RPMI8226 (cell line): ENCODE measurements at places on chromosomes 2 and 18.
A peak's percentile ranks its signal among the peaks of the same experiment; 100 is the strongest.

GRCh38 chr18:13500869-13501542 is 225.4 kb downstream of the FAM210A start:
- DNase-seq = peak; percentile 59

DNA sequence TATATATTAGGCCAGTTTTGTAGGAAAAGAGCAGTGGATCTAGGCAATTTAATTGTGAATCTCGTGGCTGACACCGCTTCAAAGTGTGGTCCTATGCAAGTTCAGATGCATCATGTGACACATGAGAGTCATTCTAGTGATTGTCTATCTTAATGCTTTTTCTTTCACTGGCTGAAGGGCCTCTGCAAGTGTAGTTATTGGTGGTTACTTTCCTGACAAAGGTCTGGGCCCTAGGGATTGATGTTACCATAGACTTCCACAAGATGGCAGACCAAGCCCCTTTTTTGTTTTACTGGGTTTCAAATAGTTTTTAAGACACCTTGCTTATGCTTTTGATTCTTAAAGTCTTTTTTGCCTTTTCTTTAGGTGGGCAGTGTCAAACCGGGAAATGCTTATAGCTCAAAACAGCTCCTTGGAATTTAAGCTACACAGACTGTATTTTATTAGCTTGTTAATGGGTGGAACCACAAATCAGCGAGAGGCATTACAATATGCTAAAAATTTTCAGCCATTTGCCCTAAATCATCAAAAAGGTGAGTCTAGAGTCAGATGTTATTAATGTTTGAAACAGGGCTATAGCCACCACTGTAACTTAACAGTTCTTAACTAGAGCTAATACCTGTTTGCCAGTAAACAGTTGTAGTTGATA is 25.9 kb downstream of the CD8A start:
- peak; percentile 59 for DNase-seq

DNA sequence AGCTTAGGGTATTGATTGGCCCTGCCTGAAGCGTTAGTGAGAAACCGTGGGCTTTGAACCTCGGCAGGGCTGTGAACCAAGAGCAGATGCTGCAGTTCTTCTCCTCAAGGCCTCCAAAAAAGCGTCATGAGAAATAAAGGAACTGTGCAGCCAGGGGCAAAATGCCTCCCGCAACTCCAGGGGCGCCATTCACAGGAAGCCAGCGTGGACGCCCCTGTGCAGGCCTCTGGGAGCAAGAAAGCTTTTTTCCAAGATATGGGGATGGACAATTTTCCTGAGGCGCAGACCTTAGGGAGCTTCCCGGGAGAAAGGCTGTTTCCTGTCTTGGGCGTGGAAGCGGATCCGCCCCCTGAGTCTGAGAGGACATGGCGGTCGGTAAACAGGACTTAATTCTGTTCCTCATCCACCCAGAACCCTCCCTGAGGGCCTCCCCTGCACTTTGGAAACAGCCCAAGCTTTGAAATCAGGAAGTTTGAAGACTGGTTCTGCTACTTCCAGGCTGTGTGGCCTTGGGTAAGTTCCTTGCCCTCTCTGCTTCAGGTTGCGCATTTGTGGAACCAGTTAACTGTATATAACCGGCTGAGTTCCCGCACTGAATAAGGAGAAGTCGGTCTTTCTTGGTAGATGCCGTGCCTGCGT is 29.6 kb upstream of the CABLES1 start:
- DNase-seq = no peak

DNA sequence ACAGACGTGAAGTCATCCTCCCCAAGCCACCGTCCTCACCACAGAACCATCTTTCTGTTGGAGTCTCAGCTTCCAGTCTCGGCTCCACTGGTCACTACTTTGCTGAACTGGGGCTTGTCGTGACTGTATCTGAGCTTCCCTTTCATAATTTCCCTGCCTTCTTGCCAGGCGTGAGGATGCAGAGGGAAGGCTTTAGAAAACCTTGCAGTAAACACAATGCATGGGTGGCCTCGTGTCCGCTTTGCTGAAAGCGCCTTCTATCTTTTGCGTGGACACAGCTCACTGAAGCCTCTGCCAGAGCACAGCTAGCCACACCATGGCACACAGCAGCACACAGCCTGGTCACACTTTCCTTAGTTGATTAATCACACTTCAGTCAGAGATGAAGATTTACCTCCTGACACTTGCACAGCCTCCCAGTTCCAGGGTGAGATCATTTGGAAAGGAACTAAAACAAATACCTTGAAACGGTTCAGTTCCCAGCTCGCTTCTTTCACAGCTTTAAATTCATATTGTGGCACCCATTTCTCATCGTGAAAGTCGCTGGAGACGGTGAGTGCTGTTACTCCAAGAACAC is 2.8 kb upstream of the GPR45 start:
- no peak for DNase-seq

DNA sequence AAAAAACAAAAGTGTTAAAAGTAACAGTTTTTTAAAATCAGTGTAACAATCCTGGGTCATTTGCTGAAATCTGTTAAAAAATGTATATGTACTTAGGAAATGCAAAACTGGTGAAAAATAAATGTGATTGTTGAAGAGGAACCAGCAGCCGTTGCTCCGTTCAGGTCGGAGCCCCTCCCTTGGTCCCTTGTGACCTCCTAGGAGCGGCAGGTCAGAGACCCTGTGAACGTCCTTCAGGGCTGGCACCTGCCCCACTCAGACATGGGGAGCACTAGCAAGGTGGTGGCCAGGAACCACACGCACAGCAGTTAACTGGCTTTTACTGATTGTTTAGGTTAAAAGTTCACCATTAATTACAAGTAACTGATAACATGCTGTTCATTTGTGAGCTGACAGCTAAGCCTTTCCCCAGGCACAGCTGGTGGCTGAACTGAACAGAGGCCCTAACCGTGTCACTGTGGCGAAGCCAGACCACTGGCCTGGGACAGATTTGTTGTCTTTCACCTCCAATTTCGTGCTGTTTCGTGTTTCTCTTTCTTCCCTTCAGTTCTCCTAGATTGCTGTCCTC is 159.2 kb upstream of the ALKAL2 start:
- DNase-seq = no peak

- no peak for DNase-seq
Measured at GRCh38 chr2:154713675-154714074, 15.2 kb downstream of the KCNJ3 start.

GRCh38 chr2:146721486-146721885 is 1123.3 kb upstream of the ACVR2A start:
- peak; percentile 4 for DNase-seq
